Endothelial cell (in vitro differentiated cells): ENCODE measurements at places on chromosomes 5 and 9. TPM values are rescaled to one million over a fixed set of nuclear protein-coding genes. Genes with fewer than 3 reads are reported as not detected.

Gene DBH
- 0.08 TPM for total RNA-seq

Gene KIF4B
- total RNA-seq = 0.54 TPM

- H3K36me3 ChIP-seq = no peaks in the 10 kb centered on the region
- H3K27me3 ChIP-seq = peaks cover 2% of the 10 kb centered on the region
- no peak overlapping the region for H3K27ac ChIP-seq
- DNase-seq = peak; percentile 22
These were observed 596 bp upstream of the CDC37L1 start for GRCh38 chr9:4678679-4679267.

DNA sequence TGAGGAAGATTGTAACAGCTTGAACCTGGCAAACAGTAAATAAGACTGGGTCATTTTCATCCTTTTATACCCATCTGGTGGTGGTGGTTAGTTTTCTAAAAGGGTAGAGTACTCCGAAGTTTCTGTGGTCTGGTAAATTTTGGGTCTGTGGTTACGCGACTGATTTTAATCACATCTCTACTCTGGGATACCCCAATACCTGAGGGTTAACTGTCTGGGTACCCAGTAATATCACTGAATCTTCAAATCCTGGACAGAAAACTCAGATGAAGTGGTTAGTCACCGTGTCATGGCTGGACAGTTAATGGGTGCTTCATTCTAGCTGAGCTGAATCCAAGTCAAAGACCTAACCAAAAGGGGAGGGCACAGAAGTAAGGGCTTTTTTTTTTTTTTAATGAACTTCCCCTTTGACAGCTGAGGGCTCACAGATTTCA lies 474.2 kb downstream of the GADD45G start:
- H3K27me3 ChIP-seq = no peaks in the 10 kb centered on the region
- H3K36me3 ChIP-seq = no peaks in the 10 kb centered on the region
- no peak overlapping the region for H3K4me3 ChIP-seq

GRCh38 chr9:129401623-129402370 lies 219.1 kb downstream of the C9orf50 start:
- H3K36me3 ChIP-seq = no peaks in the 10 kb centered on the region
- H3K4me1 ChIP-seq = peaks cover 19% of the 10 kb centered on the region
- no peak for DNase-seq
- H3K27me3 ChIP-seq = peaks cover 12% of the 10 kb centered on the region
- H3K4me3 ChIP-seq = no peak overlapping the region
- no peak overlapping the region for H3K27ac ChIP-seq

DNA sequence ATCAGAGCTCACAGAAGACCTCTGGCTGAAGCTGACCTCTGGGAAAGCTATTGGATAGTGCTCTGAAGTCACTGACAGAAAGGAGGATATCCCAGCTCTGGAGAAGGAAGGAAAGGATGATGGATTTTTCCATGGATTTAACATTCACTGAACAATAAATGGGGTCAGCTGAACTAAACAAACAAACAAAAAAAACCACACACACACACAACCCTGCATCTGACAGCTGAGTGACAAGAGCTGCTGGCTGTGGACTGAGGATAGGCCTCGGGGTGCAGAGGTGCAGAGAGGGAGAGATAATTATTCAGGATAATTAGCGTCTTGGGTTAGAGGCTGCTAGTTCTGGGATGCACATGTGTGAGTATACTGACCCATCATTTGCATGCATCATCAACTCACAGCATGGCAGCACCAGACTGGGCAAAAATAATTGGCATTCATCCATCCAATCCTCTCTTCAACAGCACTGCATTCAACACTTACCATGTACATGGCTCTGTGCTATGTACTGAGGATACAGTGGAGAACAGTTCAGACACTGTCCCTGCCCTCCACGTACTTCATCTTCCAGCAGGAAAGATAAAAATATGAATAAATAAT lies 131.4 kb upstream of the TRIM32 start:
- no peak overlapping the region for H3K27ac ChIP-seq
- no peaks in the 10 kb centered on the region for H3K27me3 ChIP-seq
- DNase-seq = no peak
- no peaks in the 10 kb centered on the region for H3K36me3 ChIP-seq

GRCh38 chr9:122216798-122217418 lies 11.8 kb downstream of the LHX6 start:
- peaks cover 36% of the 10 kb centered on the region for H3K27me3 ChIP-seq
- no peak for DNase-seq
- H3K36me3 ChIP-seq = peaks cover 24% of the 10 kb centered on the region
- H3K4me3 ChIP-seq = peak overlapping the region; percentile 65
